ENCODE measurements at places on chromosomes 7 and 10.

DNA sequence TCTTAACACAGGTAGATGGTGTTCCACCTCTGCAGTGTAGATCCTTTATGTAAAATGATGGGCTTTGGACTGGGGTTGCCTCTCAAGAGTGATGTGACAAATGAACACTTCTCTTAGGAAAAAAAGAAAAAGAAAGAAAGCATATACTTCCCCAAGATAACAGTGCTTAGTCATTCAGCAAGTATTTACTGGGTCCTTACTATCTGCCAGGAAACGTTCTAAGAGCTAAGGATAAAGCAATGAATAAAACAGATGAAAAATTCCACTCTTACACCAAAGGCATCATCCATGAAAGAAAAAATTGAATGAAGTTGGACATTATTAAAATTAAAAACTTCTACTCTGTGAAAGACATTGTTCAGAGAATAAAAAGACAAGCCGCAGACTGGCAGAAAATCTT lies 177.3 kb downstream of the C7orf25 start:
- no peaks in the 10 kb centered on the region for H3K36me3 ChIP-seq
- H3K4me3 ChIP-seq = no peak overlapping the region
- no peaks in the 10 kb centered on the region for H3K4me1 ChIP-seq
- H3K27ac ChIP-seq = no peak overlapping the region

DNA sequence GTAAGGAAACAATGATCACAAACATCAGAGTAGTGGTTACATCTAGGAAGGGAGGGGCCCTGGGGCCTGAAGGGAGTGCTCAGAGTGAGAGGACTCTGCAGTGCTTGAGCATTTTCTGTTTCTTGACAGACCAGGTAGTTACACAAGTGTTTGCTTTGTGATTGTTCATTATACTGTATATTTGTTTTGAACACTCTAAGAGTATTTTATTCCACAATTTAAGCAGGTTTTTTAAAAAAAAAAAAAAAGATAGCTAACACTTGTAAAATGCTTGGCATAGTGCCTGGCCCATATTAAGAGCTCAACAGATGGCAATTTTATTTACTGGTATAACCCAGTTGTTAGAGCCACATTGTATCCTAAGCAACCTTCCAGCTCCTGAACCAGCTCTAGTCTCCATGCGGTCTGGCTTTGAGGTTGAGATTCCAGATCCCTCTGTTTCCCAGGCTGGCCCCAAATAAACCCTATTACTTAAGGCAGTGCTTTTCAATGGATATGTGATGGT lies 20.1 kb upstream of the ATXN7L1 start:
- H3K4me3 ChIP-seq = no peak overlapping the region
- no peaks in the 10 kb centered on the region for H3K36me3 ChIP-seq
- H3K27ac ChIP-seq = no peak overlapping the region
- ATAC-seq = no peak
- peaks cover 4% of the 10 kb centered on the region for H3K4me1 ChIP-seq
- H3K27me3 ChIP-seq = no peaks in the 10 kb centered on the region

GRCh38 chr7:43584195-43584586 lies 1.3 kb downstream of the STK17A start:
- H3K36me3 ChIP-seq = peaks cover 37% of the 10 kb centered on the region
- peak overlapping the region; percentile 96 for H3K4me3 ChIP-seq
- H3K4me1 ChIP-seq = peaks cover 20% of the 10 kb centered on the region
- H3K27ac ChIP-seq = peak overlapping the region; percentile 95
- no peaks in the 10 kb centered on the region for H3K27me3 ChIP-seq

GRCh38 chr10:58998924-58999713 lies 177.3 kb upstream of the PHYHIPL start:
- no peaks in the 10 kb centered on the region for H3K4me1 ChIP-seq
- no peak overlapping the region for H3K27ac ChIP-seq
- H3K36me3 ChIP-seq = no peaks in the 10 kb centered on the region
- no peak overlapping the region for H3K4me3 ChIP-seq
- H3K27me3 ChIP-seq = peaks cover 9% of the 10 kb centered on the region

DNA sequence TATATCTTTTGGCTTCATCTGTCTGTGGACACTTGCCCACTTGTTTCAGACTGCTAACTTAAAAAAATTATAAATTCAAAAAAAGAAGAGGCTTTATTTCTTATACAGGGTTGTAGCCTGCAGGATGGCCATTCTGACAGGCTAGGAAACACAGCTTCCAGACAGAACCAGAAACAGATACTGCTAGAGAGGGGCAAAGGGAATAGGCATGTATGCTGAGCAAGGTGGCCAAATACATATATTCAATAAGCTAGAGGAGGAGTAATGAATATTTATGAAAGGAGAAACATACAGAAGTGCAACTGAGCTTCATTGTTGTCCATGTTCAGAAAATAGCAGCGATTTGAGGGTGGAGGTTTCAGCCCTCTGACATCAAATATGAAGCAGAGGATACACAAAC lies 22.0 kb upstream of the MAGI2 start:
- H3K36me3 ChIP-seq = no peaks in the 10 kb centered on the region
- H3K27ac ChIP-seq = no peak overlapping the region
- no peaks in the 10 kb centered on the region for H3K27me3 ChIP-seq
- no peak overlapping the region for H3K4me3 ChIP-seq
- no peaks in the 10 kb centered on the region for H3K4me1 ChIP-seq

GRCh38 chr7:113936535-113936934 lies 17.7 kb upstream of the PPP1R3A start:
- H3K36me3 ChIP-seq = no peaks in the 10 kb centered on the region
- H3K4me1 ChIP-seq = no peaks in the 10 kb centered on the region
- ATAC-seq = no peak
- H3K27me3 ChIP-seq = no peaks in the 10 kb centered on the region
- H3K4me3 ChIP-seq = no peak overlapping the region
- H3K27ac ChIP-seq = no peak overlapping the region

GRCh38 chr10:70775679-70776454 lies 9.3 kb downstream of the TBATA start:
- ATAC-seq = no peak
- no peak overlapping the region for H3K4me3 ChIP-seq
- H3K27ac ChIP-seq = no peak overlapping the region
- H3K36me3 ChIP-seq = no peaks in the 10 kb centered on the region

- H3K36me3 ChIP-seq = peaks cover 69% of the 10 kb centered on the region
- ATAC-seq = no peak
Observed at GRCh38 chr7:127904670-127904985, 126.6 kb downstream of the LRRC4 start.

DNA sequence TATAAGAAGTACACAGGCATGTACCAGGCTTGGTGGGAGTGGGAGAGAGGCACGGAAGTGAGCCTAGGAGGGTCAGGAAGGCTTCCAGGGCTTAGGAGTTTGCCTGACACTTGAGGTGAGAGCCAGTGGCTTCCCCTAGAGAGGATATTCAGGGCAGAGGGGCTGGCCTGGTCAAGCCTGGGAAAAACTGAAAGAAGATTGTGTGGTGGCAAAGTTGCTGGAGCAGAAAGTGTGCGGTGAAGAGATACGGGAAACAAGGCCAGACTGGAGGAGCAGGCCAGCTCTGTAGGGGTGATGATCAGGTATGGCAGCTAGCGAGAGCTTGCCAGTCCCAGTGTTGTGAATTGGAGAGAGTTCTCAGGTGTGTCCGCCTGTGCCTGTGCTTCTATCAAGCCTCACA lies 129.9 kb downstream of the CCNY start:
- H3K27me3 ChIP-seq = no peaks in the 10 kb centered on the region
- no peak overlapping the region for H3K27ac ChIP-seq
- no peaks in the 10 kb centered on the region for H3K36me3 ChIP-seq
- no peak for ATAC-seq
- H3K4me3 ChIP-seq = no peak overlapping the region

GRCh38 chr10:96502561-96503282 lies 11.0 kb downstream of the TLL2 start:
- H3K4me3 ChIP-seq = no peak overlapping the region
- H3K27ac ChIP-seq = no peak overlapping the region
- no peaks in the 10 kb centered on the region for H3K36me3 ChIP-seq
- H3K27me3 ChIP-seq = peaks cover 14% of the 10 kb centered on the region
- H3K4me1 ChIP-seq = no peaks in the 10 kb centered on the region

- ATAC-seq = no peak
- H3K27me3 ChIP-seq = no peaks in the 10 kb centered on the region
- no peak overlapping the region for H3K4me3 ChIP-seq
- H3K36me3 ChIP-seq = no peaks in the 10 kb centered on the region
- H3K27ac ChIP-seq = no peak overlapping the region
- peaks cover 6% of the 10 kb centered on the region for H3K4me1 ChIP-seq
Observed at GRCh38 chr10:43252783-43253341, 14.0 kb downstream of the RASGEF1A start.

DNA sequence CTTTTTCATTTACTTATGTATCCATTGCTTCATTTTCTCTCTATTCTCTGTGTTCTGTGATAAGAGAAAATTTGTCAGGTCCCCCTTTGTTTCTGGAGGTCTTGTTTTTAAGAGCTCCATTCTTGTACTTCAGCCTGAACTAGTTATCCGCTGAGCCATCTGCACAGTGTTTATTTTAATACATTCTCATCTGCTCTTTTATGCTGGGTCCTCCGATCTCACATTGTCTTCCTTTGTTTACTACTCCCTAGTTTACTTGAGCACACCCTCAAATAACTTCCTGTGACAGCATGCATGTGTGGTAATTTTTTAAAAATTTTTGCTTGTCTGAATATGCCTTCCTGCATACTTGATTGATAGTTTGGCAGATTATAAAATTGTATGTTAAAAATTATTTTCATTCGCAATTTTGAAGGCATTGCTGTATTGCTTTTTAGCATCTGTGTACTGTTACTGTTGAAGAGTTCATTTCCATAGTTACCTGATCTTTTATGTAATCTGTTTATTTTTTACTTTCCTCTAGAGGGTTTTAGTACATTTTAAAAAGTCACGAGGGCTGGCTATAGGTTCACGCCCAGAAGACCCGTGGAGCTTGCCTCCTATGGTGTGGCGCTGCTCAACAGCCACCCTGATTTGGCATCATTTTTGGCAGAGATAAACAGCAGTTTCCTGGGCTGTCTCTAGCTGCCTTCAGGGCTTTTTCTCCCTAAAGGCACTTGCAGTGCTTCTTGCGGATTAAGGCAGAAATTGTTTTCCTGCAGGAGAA lies 31.9 kb downstream of the RSBN1L start:
- ATAC-seq = no peak
- H3K27me3 ChIP-seq = no peaks in the 10 kb centered on the region
- H3K27ac ChIP-seq = peak overlapping the region; percentile 66
- peak overlapping the region; percentile 43 for H3K4me3 ChIP-seq
- peaks cover 27% of the 10 kb centered on the region for H3K4me1 ChIP-seq
- H3K36me3 ChIP-seq = peaks cover 8% of the 10 kb centered on the region

DNA sequence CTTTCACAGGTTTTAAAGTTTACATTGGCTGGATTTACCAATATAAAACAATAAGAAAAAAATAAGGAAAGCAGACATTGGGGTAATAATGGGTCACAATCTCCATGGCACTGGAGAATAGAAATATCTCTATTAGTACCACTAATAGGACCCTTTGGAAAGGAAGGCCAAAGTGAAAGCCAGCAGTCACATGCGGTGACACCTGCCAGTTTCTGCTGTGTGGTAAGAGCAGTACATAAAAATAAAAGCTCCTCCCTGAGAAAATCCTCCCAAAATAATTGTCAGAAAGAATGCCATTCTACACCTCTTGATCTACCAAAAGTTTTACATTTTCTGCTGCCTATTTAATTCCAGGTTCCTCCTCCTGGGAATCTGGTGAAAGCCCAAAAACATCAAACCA lies 30.4 kb upstream of the SLC13A1 start:
- no peaks in the 10 kb centered on the region for H3K4me1 ChIP-seq
- no peak for ATAC-seq
- H3K27me3 ChIP-seq = no peaks in the 10 kb centered on the region

GRCh38 chr7:38518541-38518940 lies 112.6 kb downstream of the AMPH start:
- no peaks in the 10 kb centered on the region for H3K36me3 ChIP-seq
- H3K4me1 ChIP-seq = no peaks in the 10 kb centered on the region

DNA sequence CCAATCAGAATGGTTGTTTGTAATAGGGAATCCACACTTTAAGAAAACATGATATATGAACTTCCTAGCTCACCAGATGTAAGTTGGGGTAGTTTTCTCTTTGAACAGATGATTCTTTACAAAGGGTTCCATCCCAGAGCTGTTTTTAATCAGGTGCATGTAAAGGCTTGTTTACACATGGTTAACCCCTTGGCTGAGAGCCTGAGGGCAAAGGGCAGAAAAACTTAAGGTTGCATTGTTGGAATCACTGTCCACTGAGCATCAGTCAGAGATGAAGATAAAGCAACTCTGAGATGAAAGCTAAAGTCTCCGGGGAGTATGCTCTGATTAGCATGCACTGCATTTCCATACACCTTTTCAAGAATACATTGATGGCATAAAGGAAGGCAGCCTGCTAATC lies 518.2 kb downstream of the SORCS3 start:
- no peak for ATAC-seq
- H3K27ac ChIP-seq = no peak overlapping the region
- no peaks in the 10 kb centered on the region for H3K36me3 ChIP-seq
- no peaks in the 10 kb centered on the region for H3K27me3 ChIP-seq
- H3K4me1 ChIP-seq = no peaks in the 10 kb centered on the region

GRCh38 chr10:73998929-73999691 lies 1.2 kb downstream of the VCL start:
- no peaks in the 10 kb centered on the region for H3K27me3 ChIP-seq
- no peak for ATAC-seq
- peaks cover 19% of the 10 kb centered on the region for H3K36me3 ChIP-seq
- H3K4me1 ChIP-seq = peaks cover 37% of the 10 kb centered on the region
- H3K4me3 ChIP-seq = peak overlapping the region; percentile 99

DNA sequence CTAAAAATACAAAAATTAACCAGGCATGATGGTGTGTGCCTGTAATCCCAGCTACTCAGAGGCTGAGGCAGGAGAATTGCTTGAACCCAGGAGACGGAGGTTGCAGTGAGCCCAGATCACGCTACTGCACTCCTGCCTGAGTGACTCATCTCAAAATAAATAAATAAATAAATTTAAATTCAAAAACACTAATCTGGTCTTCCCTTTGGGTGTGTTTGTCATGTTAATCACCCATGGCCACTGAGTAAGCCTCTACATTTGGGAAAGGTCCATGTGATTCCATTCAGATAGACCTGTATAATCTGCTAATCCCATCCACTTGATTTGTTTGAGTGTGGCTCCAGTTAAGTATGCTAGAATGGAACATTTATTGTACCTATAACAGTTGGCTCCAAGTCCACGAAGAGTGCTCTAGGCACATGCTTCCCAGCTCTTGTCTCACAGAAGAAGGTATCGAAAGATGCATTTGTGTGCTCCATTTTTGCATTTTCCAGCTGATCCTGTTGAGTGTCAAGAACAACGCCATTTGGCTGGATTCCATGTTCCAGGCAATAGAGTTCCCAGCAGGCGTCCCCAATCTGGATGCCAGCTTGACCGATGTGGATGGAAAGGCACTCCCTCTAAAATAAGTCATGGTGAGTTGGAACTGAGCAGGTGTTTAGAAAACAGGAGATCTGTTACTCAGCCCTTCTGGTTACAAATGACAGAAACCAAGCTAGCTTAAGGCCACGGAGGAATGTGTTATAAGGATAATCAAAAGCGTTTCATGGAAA lies 4.0 kb downstream of the TUBAL3 start:
- no peaks in the 10 kb centered on the region for H3K36me3 ChIP-seq
- no peak overlapping the region for H3K4me3 ChIP-seq
- no peaks in the 10 kb centered on the region for H3K4me1 ChIP-seq
- ATAC-seq = no peak
- peaks cover 11% of the 10 kb centered on the region for H3K27me3 ChIP-seq
- H3K27ac ChIP-seq = no peak overlapping the region

GRCh38 chr7:121212036-121212435 lies 116.8 kb upstream of the WNT16 start:
- no peak overlapping the region for H3K27ac ChIP-seq
- peaks cover 3% of the 10 kb centered on the region for H3K27me3 ChIP-seq
- no peaks in the 10 kb centered on the region for H3K36me3 ChIP-seq
- no peak for ATAC-seq
- H3K4me1 ChIP-seq = no peaks in the 10 kb centered on the region

Measured in activated T-helper 17 cell treated with anti-CD3 and anti-CD28 coated beads, Interleukin-2, amount 50 U/mL, for 72 hours (primary cell).